ENCODE measurements at places on chromosomes 11 and 22.
A peak's percentile ranks its signal among the peaks of the same experiment; 100 is the strongest.

DNA sequence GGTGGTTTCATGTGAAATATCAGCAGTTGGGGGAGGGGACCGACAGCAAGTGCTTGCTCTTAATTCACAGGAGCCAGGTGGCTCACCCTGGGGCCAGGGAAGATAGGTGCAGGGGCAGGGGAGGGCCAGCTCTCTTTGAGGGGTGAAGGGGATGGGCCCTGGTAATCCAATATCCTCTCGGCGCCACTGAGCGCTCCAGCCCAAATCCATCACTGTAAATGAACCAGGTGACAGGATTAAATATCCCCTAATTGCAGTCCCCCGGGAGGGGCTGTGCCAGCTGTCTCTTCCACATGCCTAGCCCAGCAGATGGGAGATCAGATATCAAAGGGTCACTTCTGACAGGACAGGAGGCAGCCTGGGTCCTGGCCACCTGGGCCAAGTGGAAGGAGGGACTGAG, 531.8 kb upstream of the CADM1 start:
- no peak for DNase-seq

DNA sequence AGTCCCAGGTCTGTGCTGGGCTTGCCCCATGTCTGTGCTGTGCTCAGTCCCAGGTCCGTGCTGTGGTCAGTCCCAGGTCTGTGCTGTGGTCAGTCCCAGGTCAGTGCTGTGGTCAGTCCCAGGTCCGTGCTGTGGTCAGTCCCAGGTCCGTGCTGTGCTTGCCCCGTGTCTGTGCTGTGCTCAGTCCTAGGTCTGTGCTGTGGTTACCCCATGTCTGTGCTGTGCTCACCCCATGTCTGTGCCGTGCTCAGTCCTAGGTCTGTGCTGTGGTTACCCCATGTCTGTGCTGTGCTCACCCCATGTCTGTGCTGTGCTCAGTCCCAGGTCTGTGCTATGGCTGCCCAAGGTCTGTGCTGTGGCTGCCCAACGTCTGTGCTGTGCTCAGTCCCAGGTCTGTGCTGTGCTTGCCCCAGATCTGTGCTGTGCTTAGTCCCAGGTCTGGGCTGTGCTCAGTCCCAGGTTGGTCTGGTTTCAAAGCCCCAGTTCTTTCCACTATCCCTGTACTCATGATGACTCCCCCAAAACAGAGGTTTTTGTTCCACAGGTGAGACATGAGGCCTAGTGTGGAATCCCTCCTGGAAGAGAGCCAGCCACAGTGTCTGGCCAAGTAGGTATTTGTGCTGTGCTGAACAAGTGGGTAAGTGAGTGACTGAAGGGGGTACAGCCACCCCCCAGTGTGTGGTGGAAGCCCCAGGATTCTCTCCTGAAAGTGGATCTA, 34.8 kb downstream of the IRAG1 start:
- no peak for DNase-seq

DNA sequence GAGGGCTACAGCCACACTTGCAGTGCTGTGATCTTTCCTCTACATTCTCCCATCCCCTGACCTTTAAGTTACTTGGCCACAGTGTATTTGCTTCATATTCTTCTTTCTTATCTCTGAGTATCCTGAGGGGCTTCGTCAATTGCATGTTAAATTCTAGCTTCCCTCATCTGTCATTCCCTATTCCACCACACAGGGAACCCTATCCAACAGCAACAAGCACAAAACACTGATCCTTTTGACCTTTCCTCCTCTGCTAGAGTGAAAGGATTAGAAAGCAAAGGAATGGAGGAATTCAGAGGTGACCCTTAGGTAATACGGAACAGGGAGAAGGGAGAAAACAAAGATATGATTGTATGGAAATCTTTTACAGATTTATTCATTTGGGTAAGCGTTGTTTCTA, 1061.7 kb upstream of the TENM4 start:
- DNase-seq, result no peak

DNA sequence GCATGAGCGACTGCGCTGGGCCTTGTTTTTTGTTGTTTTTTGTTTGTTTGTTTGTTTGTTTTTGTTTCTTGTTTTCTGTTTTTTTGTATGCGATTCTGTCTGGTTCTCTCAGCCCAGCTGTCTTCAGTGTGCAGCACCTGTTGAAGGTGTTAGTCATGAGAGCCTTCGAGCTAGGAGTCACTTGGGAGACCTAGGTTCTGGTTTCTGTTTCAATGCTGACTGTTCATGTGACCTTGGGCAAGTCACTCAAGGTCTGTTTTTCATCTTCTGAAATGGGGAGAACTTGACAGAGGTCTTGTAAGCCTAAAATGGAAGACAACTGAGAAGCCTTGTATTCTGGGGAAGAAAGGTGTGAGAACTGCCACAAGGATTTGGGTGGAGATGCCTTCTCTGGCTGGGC, 1.8 kb downstream of the DCPS start:
- no peak for DNase-seq

GRCh38 chr11:56849852-56850251, 101.4 kb upstream of the OR9G4 start:
- DNase-seq, result no peak

DNA sequence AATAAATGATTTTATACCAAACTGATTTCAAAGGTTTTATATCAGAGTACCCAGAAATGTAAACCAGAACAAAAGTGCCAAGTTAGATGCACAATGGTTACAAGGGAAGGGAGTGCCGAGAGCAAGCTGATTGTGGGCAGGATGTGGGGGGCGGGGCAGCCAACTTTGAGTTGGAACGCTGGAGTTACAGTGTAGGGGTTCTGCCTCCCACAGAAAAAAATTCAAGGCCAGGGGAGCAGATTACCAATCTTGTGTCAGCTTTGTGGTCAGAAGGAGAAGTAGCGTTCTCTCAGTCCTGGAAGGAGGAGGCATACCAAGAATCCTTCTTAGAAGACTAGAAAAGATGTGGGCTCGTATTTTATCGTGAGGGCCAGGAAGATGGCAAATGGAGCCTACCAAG, 15.9 kb upstream of the POU2AF2 start:
- no peak for DNase-seq

- DNase-seq, result no peak
These were observed 26.6 kb downstream of the RAB30 start for GRCh38 chr11:83044958-83045712.

- peak; percentile 47 for DNase-seq
These were observed 111.2 kb downstream of the MRTFA start for GRCh38 chr22:40525250-40525884.

- DNase-seq, result no peak
These were observed 45.2 kb downstream of the PPFIA1 start for GRCh38 chr11:70315716-70316115.

DNA sequence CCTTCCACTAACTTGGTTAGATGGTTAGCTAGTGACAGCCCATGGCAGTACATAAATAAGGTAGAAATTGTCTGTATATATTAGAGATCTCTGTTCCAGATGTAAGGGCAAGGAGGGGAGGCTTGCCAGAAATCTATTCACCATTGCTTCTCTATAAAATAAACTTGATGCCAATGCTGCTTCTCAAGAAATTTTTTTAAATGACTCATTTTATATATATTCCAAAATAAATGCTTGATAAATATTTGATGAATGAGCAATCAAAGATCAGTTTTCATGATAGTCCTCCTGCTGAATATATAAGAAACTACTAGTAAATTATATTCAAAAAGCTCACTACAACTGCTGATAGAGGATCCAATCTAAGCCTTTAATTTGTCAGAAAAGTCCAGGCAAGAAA, 710.6 kb upstream of the CCDC179 start:
- no peak for DNase-seq

DNA sequence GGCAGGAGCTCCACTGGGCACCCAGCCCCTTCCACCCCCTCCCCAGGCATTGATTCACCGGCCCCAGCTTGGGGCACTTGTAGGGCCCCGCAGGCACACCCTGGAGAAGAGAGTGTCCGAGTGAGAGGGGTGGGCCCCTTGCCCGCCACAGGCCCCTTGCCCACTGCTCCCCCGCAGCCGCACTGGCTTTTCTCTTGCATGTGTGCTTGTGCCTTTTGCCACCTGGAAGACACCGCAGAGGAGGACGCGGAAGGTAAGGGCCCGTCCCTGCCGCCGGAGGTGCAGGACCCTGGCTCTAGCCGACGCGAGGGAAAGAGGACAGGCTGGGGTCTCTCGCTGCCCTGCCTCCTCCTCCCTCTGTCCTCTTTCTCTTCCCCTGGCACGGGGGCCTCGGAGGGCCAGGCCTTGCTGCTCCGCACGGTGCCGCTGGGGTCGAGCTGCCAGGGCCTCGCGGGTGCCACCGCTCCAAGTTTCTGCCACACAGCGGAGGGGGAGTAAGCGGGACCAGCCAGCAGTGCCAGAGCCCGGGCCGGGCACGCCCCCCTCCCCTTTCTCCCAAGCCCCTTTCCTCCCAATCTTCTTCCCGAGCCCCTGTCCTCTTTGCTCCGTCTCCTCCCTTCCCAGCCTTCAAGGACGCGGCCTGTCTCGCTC, 9.5 kb downstream of the TNNT3 start:
- no peak for DNase-seq

DNA sequence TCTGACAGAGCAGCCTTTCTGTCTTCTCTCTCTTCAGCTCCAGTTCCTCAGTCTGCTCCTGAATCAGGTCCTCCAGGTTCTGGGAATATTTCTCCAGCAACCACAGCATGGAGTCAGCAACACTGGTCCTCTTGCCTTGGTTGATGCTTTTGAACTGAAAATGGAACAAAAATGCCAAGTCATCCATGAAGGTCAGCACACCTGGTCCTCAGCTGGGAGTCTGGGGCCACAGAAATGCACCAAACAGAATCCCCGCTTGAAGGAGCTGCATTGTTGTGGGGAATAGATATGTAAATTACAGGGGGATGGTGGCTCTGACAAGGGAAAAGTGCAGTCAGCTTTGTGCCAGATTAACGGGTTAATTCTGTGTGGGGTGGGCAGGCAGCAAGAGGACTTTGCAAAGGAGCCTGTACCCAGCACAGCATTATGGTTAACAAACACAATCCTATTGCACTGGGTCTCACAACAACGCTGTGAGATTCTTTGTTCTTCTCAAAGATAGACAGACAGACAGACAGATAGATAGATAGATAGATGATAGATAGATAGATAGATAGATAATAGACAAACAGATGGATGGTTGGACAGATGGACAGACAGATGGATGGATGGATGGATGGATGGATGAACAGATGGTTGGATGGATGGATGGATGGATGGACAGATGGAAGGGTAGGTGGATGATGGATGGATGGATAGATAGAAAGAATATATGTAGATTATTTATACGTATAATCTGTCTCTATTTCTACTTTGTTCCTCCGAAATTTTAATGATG, 33.8 kb upstream of the LRRC32 start:
- no peak for DNase-seq

- DNase-seq, result no peak
These were observed 1.9 kb upstream of the CTSF start for GRCh38 chr11:66570079-66570849.

GRCh38 chr11:16873289-16873688, 134.8 kb downstream of the C11orf58 start:
- DNase-seq, result no peak
